ENCODE measurements at places on chromosomes 6 and 20.

DNA sequence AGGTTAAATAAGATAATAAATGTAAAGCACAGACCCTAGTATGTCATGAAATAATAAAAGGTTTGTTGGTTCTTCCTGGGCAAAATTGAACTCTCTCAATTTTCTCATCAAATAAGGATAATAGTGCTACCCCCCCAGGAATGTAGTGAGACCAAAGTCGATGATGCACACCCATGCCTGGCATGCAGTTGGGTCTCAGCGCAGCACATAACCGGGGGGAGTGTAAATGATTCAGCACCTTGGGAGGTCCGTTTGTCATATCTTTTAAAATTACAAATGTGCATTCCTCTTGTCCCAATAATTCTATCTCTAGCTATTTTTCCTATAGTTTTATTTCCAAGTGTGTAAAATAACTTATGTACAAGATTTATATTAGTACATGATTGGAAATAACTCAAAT, 31.3 kb upstream of the CCDC167 start:
- no peak for DNase-seq

- DNase-seq = no peak
These were observed 19.4 kb upstream of the VNN1 start for GRCh38 chr6:132733283-132733682.

DNA sequence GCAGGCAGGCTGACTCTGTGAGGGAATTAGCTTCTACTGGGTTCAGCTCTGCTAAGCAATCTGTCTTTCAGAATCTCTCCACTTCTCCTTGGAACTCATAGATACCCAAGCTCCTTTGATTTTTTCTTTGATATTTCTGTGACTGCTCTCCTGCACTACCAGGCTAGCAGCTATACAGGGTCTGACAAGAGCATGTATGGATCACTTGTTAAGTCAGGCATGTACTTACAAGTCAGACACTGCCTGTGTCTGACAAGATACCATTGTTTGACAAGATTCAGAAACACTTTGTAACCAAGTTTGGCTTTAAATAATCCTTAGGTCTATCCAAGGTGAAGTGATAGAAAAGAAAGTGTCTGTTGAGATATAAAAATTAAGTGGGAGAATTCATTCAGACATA, 79.5 kb downstream of the SESN1 start:
- no peak for DNase-seq

DNA sequence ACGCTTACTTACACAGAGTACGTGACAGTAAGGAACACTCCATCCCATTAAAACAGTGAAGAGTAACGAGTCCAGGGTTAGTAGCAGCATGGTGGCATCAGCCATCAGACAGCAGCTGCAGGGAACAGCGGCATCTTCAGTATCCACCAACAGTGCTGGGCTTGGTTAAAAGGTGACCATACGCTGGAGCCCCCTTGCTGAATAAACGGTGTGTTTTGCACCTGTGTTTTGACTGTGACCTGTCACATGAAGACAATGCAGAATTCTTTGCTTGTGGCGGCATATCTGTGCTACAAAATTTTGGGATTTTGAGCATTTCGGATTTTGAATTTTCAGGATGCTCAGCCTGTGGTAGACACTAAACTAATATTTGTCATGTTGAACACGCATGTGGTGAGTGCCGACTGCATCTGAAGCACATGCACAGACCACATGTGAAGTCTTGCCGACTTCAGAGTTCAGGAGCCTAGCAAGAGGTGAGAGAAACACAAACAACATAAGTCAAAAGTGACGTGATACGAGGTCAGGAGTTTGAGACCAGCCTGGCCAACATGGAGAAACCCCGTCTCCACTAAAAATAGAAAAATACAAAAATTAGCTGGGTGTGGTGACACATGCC, 69.3 kb upstream of the FRMD1 start:
- DNase-seq = no peak

DNA sequence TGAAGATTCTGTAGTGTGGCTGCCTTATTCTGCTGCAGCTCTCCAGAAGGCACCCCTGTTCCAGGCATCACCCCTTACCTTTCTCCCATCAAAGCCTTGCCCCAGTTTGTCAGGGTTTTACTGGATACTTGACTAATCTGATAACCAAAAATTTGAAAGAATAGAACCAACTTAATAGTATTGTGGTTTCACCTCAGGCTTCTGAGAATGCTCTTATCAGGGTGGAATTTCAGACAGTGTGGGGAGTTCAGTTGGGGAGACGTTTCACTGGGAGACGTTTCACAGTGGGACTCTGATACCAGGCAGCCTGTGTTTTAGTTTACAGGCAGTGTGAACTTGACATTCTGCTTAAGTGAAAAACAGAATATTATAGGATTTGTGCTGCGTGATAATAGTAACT, 50.5 kb downstream of the SCAND1 start:
- DNase-seq = no peak

- no peak for DNase-seq
These were observed 61.7 kb downstream of the BFSP1 start for GRCh38 chr20:17469246-17470030.

- DNase-seq = no peak
These were observed 84.0 kb upstream of the ZNF217 start for GRCh38 chr20:53677447-53678314.

DNA sequence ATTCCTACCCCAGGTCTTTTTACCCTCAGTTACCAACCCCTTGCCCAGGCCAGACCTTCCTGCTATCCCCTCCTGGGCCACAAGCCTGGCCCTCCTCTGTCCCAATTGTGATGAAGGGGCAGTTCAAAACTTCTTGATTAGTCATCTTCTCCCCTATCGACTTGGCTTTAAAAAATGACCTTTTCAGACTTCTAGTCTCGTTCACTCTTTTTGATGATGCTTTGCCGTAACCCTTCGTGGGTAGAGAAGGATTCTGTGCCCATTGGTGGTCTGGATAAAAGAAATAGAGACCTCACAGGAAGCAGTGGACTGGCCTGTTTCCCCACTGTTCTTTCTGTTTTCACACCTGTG, 5.5 kb downstream of the VEGFA start:
- no peak for DNase-seq

DNA sequence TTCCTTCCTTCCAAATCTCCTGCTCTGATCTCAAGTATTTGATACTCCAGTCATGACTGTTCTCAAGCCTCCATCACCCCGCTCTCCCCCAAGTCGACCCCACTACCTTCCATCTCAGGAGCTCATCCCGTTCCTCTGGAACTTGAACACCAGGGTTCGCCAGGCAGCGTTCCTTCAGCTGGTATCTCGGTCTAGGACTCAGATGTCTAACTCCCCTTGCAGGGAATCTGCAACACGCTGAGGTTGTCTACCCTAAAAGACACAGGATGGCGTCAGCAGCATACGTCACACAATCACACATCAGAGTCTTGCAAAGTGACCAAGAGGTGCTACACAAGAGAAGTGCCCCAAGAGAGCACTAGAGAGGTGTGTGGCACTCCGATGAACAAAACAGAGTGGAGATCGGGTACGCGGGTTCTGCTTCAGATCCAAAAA, 706 bp downstream of the ZNF184 start:
- no peak for DNase-seq

- no peak for DNase-seq
These were observed 293.0 kb downstream of the RNGTT start for GRCh38 chr6:88670369-88670768.

DNA sequence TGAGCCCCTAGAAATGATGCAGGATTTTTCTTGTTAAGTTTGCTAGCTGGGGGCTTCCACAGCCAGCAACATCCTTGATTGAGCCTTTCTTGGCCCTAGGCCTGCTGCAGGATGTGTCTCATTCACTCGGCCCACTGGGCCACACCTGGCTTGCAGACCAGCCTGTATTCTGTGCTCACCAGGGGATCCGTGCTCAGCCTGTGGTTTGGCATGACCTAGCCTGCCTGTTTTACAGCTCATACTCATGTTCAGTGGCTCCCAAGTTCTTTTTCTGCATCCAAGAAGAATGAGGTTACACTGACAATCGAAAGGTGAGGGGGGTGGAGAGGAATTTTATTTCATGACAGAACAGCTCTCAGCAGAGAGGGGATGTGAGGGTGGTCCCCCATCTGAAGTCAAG, 263.4 kb downstream of the RIMS1 start:
- DNase-seq = peak; percentile 15

GRCh38 chr20:45890077-45890984, 677 bp downstream of the NEURL2 start:
- DNase-seq = peak; percentile 61

- DNase-seq = no peak
These were observed 65.0 kb upstream of the SLC2A12 start for GRCh38 chr6:134117409-134117808.

- peak; percentile 50 for DNase-seq
These were observed 99.8 kb upstream of the FOXA2 start for GRCh38 chr20:22684072-22684762.

- no peak for DNase-seq
These were observed 91.5 kb upstream of the HIVEP1 start for GRCh38 chr6:11920566-11920965.

- DNase-seq = peak; percentile 8
These were observed 8.0 kb upstream of the STX7 start for GRCh38 chr6:132520953-132521352.

DNA sequence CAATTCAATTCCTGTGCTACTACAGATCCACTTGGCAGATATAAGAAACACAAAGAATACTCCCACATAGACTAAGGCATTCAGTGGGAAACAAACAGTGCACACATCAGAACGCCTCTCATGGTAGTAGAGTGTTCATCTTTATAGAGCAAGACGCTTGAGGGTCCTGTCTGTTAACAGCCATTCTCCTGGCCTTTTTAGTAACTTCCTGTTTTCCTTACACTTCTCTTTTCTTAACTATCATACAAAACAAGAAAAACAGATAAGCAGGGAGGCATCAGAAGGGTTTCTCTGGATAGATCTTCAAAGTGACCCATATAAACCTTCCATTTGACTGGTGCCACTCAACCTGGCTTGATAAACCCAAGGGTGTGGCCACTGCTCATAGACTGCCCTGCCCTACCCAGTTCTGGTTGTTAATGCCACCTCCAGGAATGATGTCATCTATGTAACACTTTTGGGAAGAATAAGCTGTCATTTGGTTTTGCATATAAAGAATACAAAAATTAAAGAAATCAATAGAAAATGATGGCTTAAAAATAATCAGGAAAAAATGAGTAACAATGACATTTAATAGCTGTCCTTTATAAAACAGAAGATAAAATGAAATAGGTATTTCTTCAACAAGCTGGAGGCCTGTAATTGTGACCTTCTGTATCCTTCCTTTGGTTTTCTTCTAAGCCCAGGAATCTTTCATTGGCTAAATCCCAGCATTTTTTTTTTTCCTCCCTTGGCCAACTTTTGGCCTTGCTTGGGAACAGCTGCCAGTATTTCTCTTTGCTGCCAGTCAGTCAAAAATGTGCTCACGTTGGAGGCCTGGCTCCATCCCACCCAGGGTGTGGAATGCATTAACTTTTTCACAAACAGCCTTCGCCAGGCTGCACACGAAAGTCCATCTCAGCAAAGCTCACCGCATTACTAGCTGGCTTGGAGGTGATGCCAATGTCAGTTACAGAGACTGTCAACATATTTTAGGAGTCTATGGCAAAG, 103.5 kb downstream of the GJA10 start:
- peak; percentile 82 for DNase-seq

GRCh38 chr6:144778773-144779492, 493.8 kb downstream of the UTRN start:
- no peak for DNase-seq

DNA sequence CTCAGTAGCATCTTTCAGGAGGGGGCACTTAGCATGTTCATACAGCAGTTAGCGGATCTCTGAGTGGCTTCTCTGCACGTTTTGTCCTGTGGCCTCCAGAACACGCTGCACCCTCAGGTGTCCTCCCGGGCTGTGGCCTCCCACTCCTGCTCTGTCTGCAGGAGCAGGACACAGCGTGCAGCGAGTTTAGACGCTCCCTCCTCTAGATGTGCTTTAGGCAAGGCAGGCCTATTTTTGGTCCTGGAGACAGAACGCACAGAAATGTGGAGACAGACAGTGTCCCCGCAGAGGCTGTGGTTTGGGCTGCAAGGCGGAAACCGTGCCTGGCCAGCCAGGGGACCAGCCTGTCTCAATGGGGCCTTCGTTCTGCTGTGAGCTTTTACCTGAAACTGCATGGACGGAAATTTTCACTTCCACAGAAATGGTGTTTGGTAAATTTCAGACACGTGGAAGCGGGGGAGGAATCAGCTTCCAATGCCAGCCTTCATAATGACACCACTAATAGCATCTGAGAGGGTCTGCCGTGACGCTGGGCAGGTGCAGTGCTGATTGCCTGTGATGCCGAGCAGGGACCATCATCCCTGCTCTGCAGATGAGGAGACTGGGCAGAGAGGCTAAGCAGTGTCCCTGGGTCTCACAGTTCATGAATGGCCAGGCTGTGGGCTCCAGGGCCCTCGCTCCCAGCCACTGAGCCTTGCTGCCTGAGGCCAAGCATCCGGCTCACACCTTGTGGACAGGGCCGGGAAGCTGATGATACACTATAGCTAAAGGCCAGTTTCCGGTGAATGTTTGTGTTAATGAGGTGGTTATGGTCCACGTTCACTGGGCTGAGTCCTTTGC, 120.9 kb downstream of the SYCP2 start:
- DNase-seq = no peak

- no peak for DNase-seq
These were observed 613.8 kb downstream of the TFAP2B start for GRCh38 chr6:51432481-51432880.

DNA sequence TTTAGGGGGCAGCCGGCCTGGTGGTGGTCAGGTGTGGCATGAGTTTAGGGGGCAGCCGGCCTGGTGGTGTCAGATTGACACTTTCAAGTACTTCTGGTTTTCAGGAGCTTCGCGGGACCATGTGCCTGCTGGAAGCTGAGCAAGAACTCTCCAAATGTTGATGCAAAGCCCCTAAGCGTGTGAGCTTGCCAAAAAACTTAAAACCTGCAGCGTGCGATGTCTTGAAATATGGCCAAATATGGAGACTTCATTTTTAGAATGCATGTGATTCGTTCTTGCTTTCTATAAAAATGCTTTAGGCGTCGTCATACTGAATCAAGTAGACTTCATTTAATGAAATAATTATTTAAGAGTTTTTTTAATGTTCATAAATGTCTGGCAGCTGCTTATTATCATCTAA, 149.4 kb downstream of the SMOC2 start:
- DNase-seq = no peak

- no peak for DNase-seq
These were observed 289.7 kb downstream of the HTR1B start for GRCh38 chr6:77173472-77174074.

- no peak for DNase-seq
These were observed 129.0 kb downstream of the TAF4 start for GRCh38 chr20:61936701-61937131.

DNA sequence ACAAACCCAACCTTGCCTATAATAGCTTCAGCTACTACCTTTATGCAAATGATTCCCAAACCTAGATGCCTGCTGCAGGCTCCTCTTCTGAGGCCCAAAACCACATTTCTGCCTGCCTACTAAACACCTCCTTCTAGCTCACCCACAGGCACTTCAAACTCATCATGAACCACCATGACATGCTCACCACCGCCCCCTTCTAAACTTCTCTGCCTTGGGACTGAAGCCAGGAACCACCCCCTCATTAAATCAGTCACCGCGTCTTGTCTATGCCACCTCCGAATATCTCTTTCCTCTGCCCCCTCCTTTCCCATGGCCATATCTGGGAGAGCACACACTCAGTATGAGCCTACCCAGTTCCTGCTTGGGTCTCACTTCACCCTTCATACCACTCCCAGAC, 101.2 kb downstream of the SNAP25 start:
- DNase-seq = no peak
